Effector memory CD4-positive, alpha-beta T cell (primary cell): ENCODE measurements at places on chromosomes 16 and 17.

DNA sequence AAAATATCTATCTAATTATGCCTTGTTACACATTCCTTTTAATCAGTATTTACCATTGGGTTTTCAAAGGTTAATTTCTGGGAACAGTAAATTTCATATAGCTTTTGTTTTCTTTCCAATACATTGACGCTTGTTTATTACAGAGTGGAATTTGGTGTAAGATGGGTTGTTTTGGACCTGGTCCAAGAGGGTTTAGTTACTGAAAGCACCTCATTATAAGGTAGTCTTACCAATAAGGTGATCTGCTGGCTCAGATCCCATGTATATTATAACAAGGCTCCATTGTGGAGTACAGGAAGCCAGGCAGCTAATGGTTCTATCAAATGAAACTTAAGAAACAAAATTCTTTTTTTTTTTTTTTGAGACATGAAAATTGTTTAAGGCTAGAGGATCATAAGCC is 87.3 kb upstream of the NACA2 start:
- DNase-seq, result no peak

GRCh38 chr16:79595231-79595641 is 5.3 kb downstream of the MAF start:
- DNase-seq, result no peak

DNA sequence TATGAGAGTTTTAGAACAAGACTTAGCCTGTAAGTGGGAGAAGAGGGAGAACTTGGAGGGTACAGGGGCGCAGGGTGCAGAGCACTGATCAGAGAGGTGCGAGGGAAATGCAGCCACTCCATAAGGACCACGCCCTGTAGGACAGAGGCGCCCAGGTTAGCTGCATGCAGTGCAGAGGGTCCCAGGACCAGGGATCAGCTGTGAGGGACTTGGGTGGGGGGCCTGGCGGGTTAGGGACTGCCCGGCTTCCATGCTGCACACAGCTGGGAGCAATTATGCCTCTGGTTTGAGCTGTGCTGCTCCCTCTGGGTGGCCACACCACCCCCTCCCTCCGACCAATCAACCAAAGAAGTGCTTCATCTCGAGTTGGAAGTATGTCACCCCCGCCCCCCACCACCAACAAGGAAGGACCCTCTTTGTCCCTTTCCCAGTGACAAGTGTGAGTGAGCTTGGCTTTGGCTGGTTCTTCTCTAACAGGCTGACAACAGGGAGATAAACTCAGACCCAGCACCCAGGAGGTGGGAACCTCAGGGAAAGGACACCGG is 22.2 kb upstream of the CLEC18A start:
- DNase-seq, result no peak

DNA sequence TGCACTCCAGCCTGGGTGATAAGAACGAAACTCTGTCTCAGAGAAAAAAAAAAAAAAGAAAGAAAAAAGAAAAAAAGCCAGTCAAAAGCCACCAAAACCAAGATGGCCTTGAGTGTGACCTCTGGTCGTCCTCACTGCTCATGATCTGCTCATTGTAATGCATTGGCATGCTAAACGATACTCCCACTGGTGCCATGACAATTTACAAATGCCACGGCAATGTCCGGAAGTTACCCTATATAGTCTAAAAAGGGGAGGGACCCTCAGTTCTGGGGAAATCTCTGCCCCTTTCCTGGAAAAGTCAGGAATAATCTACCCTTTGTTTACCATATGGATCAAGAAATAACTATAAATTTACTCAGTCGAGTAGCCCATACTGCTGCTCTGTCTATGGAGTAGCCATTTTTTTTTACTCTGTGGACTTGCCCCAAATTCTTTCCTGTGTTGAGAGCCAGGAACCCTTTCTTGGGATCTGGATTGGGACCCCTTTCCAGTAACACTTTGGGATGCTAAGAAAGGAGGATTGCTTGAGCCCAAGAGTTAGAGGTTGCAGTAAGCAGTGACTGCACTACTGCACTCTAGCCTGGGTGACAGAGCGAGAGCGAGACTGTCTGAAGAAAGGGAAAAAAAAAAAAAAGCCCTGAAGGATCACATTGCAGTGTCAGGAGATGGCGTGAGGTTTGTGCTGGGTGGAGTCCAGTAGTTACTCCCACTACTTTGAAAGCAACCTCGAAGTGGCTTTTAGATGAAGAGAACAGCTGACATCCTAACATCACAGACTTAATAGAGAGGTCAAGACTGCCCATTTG is 3.7 kb upstream of the TMEM231 start:
- DNase-seq, result no peak
